ENCODE measurements at places on chromosomes 3 and 15.

DNA sequence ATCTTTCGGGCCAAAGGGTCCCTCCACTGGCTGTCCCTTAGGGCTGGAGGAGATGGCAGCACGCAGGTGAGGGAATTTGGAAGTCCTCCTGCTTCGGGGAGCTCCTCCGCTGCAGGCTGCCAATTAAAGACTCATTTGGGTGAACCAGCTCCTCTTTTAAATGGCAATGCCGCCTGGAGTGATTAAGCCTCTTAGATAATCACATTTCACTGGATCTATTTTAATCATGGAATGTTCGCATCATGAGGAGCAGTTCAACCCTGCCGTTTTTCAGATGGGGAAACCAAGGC, 117.9 kb downstream of the LIPC start:
- no peak for DNase-seq

DNA sequence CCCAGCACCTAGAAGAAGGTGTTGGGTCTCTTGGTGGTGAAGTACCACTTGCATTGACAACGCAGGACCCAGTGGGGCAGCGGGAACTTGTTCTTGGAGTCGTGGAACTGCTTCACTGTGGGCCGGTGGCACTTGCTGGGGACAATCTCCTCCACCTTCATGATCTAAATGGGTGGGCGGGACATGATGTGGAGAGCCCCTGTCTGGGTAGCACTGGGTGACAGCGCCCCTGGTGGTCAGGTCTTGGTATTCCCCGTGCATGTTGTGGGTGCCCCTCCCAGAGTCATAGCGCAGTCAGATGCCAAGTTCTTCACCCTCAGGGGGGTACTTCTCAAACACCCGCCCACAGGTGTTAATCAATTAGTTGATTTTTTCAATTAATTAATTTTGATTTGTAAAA, 60.2 kb downstream of the AGBL1 start:
- DNase-seq, result no peak

DNA sequence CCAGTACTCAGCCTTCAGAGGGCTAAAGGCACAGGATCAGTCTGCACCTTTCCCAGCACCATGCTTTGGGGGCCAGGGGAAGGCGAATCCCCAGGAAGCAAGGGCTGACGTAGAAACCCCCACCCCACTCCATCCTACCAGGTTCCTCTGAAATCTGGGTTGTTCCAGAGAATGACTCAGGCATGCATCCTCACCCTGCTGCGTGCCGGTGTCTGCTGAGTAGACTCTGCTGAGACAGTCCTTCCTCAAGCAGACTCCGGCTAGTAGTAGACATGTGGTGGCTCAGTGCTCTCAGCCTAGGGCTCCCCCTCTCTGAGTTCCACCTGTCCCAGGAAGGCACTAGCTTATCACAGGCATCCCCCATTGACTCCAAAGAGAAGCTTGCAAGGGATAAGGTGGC, 9.0 kb downstream of the TMEM43 start:
- DNase-seq, result no peak

GRCh38 chr3:172002512-172003078, 36.8 kb upstream of the FNDC3B start:
- DNase-seq, result no peak

DNA sequence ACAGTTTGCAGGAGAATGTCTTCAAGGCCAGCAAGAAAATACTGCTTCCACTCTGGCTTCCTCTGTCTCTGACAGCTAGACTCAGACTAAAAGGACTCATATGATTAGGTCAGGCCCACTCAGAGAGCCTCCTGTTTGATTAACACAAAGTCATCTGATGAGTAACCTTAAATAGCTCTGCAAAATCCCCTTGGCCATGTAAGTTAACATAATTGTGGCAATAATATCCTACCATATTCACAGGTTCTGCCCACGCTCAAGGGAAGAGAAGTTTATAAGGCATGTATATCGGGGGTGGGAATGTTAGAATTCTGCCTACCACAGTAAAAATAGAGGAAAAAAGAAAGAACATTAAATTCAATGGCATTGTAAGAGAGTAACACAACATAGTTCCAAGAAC, 20.6 kb upstream of the HHATL start:
- no peak for DNase-seq

- DNase-seq, result peak; percentile 71
These were observed at the start of gene GLDN for GRCh38 chr15:51341366-51342226. Gene GLDN, plus strand, starts transcription at chr15:51341655. Its CDS starts 30 bp downstream, at chr15:51341685.

- no peak for DNase-seq
These were observed 60.6 kb upstream of the STAC start for GRCh38 chr3:36319680-36320079.

DNA sequence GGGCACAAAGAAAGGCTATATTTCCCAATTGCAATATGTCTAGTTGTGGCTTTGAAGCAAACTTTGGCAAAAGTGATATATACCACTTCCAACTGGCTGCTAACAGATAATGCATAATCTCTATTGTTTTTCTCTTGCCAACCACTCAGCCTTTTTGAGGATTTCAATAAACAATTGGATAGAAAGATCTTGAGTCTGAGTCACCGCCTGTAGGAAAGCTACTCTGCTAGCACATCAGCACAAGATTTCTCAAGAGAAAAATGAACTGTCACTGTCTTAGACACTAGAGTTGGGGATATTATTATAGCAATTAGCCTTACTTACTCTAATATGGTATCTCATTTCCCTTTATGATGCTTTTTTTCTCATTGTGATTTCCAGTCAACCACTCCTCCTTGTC, 119.7 kb downstream of the SST start:
- no peak for DNase-seq

- DNase-seq, result no peak
These were observed 608.3 kb downstream of the NTRK3 start for GRCh38 chr15:87648278-87648677.

- DNase-seq, result no peak
These were observed 5.9 kb upstream of the GRAMD2A start for GRCh38 chr15:72203507-72203837.

GRCh38 chr15:94600505-94600904, 369.1 kb downstream of the MCTP2 start:
- DNase-seq, result no peak

GRCh38 chr3:147618691-147619090, 209.5 kb downstream of the ZIC1 start:
- no peak for DNase-seq

DNA sequence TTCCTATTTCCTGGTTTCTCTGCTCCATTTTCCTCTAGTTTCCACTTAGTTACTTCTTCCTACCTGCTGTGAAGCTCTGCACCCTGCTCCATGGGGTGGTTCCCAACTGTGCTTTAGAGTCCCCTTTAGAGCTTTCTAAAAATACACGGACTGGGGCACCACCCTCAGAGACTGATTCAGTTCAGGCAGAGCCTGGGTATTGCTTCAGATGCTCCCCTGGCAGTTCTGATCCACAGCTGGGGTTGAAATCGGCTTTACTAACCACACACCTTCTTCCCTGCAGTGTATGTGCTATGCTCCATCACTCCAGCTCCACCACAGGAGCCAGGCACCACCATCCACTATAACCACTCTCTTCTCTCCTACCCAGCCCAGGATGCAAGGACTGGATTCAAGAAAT, 12.6 kb downstream of the ANP32A start:
- no peak for DNase-seq

- DNase-seq, result no peak
These were observed 91.0 kb upstream of the KBTBD8 start for GRCh38 chr3:66907136-66907535.

DNA sequence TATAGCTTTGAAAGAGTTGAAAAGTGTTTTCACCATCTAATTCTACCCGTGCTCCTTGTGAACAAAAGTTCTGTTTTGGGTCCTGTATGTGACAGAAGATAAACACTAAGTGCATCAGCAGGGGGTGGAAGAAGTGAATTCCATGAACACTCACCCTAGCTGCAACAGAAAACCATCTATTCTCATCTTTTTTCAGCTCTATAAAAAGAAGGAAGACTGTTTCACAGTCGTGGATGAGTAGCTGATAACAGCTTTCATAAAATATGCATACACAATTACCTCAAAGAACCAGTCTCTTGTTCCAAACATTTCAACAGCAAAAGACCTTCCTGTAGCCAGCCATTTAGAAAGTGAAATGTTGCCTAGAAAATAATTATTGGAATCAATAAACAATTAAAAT, 281.7 kb upstream of the RASGRP1 start:
- DNase-seq, result no peak

DNA sequence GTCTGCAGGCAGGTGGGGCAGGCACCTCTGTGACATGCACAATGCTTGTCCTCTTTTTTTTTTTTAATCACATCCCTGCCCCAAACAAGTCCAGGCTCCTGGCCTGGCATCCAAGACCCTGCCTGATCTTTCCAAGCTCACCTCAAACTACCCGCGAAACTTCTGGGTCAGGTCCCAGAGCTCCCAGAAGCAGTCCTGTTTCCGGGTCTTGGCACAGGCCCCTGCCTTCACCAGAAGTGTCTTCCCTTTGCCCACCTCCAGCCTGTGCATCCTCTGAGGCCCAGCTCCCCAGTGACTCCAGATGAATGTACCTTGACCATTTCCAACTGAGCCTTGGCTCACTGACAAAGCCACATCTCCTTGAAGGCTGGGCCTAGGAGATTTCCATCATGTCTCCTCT, 23.0 kb downstream of the PLA2G4E start:
- no peak for DNase-seq
